Activated CD8-positive, alpha-beta memory T cell treated with anti-CD3 and anti-CD28 coated beads, Interleukin-2, amount 10 ng/mL, durations not matched to agents 7 days and 5 days (primary cell): ENCODE measurements at places on chromosomes 2 and 18. TPM values are rescaled to one million over a fixed set of nuclear protein-coding genes. Genes with fewer than 3 reads are reported as not detected.

DNA sequence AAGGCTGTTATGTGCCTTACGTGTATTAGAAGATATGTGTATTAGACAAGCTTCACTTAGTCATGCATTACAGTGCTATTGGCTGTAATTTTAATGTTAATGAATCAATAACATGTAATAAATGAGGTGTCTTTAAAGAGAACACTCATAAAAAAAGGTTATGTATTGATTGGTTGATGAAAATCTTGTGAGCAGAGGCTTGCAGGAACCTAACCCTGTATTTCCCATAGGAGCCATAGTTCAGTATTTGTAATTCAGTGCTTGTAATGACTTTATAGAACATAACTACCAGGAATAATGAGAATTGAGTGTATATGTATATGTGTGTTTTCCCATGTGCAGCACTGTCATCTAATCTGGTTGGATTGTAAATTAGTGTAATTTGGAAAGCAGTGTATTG lies 33.2 kb downstream of the TSN start:
- DNase-seq: no peak

DNA sequence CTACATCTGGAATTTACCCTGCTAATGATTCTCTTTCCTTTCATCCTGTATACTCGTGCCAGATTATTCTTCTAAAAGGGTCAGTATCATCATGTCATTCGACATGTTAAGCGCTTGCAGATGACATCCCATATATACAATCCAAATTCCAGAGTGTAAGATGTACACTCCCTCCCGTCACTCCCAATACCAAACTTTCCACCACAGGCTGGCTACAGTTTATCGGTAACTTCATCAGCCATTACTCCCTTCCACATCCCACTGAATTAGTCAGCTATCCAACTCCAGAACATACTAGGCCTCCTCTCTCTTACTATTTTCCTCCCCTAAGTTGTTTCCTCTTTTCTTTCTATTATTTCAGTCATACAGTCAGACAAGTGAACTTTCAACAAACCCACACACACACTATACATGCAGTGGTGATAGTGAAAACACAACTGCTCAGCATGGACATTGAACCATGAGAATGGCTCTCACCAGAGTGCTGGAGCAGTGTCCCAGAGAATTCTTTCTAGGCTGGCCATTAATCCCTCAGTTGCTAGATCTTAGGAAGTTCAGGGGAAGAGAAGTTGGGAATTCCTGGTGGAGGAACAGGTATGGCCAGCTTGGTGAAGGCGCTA lies 10.6 kb upstream of the NMI start:
- no peak for DNase-seq

GRCh38 chr2:41994233-41994637 lies 53.6 kb upstream of the PKDCC start:
- DNase-seq: no peak

Gene IL37
- not detected for total RNA-seq

Gene UGT1A6
- total RNA-seq: not detected

- no peak for DNase-seq
Measured at GRCh38 chr2:232898592-232899543, 28.8 kb downstream of the SNORC start.

Gene NFATC1
- total RNA-seq: 25.7 TPM

- DNase-seq: no peak
Measured at GRCh38 chr2:11590193-11590592, 56.3 kb downstream of the GREB1 start.

DNA sequence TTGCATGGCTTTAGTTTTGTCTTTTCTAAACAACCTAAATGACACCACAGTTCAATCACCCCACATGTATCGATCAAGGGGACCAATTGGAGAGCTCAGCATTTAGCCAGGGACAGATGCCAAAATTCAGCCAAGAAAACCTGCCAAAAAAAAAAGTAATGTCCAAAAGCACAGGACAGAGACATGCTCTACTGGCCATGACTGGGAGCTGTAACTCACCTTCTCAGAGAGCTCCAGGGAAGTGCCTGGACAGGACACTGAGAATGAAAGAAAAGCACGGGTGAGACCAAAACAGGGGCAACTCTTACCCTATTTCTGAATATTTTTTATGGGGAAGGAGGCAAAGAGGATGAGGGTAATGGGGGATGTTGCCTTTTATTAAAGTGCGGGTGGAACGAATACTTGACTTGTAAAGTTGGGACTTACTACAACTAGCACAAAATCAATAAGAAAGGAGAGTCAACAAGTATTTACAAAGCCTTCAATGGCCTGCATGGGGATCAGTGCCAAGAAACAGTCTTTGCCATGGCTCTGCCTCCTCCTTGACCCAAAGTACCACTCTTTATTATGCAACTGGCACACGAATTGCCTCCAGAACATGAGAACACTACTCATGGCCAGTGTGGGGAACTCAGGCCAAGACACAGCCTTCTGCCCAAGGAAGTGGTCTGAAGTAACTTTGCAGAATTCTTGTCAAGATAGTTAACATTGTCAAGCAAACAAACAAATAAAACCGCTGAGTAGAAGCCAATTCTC lies 72.9 kb upstream of the HK2 start:
- DNase-seq: no peak
